ENCODE measurements at places on chromosomes 5 and 9.

- no peak overlapping the region for H3K4me3 ChIP-seq
- no peak overlapping the region for H3K27ac ChIP-seq
- no peak for DNase-seq
- no peaks in the 10 kb centered on the region for H3K36me3 ChIP-seq
- H3K4me1 ChIP-seq = peaks cover 6% of the 10 kb centered on the region
Measured at GRCh38 chr5:114380721-114381120, 18.9 kb downstream of the KCNN2 start.

DNA sequence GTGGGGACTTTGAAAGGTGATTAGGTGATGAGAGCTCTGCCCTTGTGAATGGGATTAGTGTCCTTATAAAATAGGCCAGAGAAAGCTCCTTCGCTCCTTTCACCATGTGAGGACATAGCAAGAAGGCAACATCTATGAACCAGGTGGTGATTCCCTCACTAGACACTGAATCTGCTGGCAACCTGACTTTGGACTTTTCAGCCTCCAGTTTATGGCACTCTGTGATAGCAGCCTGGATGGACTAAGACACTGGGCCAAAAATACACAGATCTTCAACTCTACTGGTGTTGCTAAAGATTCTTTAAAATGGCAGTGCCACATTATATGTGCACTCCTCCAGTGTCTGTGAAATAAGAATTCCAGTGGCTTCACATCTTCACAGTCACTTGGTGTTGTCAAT is 41.2 kb upstream of the COL15A1 start:
- no peak for DNase-seq
- H3K4me3 ChIP-seq = no peak overlapping the region
- no peaks in the 10 kb centered on the region for H3K36me3 ChIP-seq
- no peak overlapping the region for H3K27ac ChIP-seq
- H3K27me3 ChIP-seq = no peaks in the 10 kb centered on the region
- no peaks in the 10 kb centered on the region for H3K4me1 ChIP-seq

DNA sequence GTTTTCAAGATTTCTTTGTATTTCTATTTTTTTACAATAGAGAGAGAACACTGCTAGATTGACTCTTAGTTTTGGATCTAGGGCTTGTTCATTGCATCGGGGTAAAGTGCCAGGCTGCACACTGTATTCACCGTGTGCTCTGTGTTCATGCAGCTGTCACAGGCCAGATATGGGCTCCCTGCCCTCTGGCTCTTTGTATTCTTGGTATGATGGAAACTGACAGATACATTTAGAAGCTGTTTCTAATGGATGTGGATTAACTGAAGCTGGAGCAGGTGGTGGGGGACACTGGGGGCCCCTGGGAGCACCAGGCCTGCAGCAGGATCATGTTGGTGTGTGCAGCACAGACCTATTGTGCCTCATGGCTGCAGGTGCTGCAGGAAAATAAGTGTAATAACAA is 28.0 kb downstream of the SLC36A1 start:
- no peaks in the 10 kb centered on the region for H3K4me1 ChIP-seq
- H3K36me3 ChIP-seq = peaks cover 5% of the 10 kb centered on the region
- H3K27ac ChIP-seq = no peak overlapping the region
- no peak for DNase-seq
- H3K27me3 ChIP-seq = no peaks in the 10 kb centered on the region

DNA sequence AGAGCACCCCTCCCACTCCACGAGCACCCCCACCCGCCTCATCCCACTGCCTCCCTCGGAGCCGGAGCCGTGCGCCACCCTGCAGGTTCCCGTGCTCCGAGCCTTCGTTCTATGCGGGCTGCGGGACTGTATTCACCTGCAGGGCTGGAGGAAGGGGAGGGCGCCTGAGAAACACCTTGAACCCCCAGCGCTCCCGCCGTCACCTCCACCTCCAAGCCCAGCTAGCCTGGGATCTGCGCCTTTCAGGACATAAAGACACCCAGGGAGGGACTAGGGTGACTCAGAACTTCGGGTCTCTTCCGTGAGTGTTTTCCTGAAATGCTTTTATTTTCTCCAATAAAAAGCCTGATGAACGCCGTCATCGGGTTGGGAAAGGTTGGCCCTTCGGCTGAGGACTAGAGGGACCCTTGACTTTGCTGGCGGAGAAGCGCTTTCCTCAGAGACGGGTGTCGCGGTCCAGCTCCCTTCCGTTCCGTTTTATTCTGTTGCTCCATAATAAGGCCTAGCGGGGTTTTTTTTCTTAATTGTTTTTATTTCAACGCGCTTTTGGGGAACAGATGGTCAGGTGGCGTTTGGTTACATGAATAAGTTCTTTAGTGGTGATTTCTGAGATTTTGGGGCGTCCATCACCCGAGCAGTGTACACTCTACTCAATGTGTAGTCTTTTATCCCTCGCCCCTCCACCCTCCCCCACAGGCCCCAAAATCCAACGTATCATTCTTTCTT is 4.6 kb downstream of the TLX3 start:
- H3K27ac ChIP-seq = no peak overlapping the region
- no peaks in the 10 kb centered on the region for H3K36me3 ChIP-seq

DNA sequence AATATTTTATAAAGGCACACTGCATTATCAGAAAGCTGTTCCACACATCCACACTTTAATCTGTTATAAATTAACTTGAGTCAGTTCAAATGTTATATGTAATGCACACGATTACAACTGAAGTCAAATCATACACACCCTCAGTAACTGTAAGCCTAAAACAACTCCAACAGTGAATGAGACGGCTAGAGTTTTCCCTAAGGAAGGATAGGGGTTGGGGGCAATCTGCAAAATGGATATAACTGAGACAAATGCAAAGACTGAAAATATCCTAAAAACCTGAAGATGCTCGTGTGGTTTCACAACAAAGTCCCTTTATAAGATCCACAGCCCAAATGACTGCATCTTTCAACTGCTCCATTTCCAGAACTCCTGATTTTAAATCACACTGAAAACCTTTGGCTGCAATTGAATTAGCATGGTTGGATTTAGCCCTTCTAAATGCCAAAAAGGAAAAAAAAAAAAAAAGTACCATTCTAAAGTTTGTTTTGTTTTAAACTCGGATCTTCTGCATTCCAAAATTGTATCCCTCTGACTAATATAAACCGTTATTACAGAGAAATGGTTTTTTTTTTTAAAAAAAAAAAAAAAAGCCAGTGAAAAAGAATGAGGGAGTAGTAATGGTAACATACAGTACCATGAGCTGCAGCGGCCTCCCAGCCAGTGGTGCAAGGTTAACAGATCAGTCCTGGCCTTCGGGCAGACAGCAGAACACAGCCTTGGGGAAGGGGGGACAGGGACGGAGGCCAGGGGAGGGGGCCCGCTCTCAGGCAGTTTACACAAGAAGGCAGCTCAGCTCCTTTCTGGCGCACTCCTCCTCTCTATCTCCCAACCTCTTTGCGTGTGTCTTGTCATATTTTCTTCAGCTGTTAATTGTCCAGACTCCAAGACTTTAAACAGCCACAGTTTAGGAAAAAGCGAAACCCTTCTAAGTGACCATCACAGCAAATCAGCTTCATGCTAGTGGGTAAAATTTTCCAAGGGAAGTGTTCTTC is 166.1 kb downstream of the BNC2 start:
- peaks cover 21% of the 10 kb centered on the region for H3K4me1 ChIP-seq
- DNase-seq = no peak
- H3K36me3 ChIP-seq = no peaks in the 10 kb centered on the region

DNA sequence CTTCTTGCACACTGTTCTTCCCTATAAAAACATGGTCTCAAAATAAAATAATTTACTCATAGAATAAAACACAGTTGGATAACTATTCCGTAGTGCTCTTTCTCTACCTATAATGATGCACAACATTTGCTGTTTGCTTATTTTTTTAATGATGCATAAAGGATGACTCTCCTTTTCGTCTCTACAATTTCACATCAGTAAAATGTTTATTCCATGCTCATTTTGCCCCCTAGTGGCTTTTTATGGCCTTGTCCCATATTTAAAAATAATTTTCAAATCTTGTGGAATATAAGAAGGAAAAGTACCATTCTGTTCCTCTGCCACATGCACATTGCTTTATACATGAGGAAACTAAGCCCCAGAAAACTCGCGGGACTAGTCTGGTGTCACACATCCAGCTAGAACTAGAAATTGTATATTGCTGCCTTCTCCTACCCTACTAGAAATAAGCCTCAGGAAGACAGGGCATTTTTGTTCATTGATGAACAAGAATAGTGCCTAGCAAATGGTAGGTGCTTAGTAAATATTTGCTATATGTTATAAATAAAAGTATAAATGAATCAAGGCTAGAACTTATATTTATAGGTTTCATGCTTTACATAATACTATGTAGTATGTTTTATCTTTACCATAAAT is 12.7 kb downstream of the KCTD16 start:
- no peak overlapping the region for H3K27ac ChIP-seq
- DNase-seq = no peak
- H3K4me3 ChIP-seq = no peak overlapping the region
- H3K4me1 ChIP-seq = no peaks in the 10 kb centered on the region
- H3K27me3 ChIP-seq = no peaks in the 10 kb centered on the region
